MM.1S (cell line): ENCODE measurements at places on chromosomes 11 and 22.

- no peak for DNase-seq
Measured at GRCh38 chr11:1486054-1486825, at the start of gene MOB2. Gene MOB2, minus strand, starts transcription at chr11:1486779. Its CDS starts 223 bp downstream, at chr11:1486556.

GRCh38 chr11:132490978-132491377 lies 1041.3 kb downstream of the OPCML start:
- DNase-seq: no peak

DNA sequence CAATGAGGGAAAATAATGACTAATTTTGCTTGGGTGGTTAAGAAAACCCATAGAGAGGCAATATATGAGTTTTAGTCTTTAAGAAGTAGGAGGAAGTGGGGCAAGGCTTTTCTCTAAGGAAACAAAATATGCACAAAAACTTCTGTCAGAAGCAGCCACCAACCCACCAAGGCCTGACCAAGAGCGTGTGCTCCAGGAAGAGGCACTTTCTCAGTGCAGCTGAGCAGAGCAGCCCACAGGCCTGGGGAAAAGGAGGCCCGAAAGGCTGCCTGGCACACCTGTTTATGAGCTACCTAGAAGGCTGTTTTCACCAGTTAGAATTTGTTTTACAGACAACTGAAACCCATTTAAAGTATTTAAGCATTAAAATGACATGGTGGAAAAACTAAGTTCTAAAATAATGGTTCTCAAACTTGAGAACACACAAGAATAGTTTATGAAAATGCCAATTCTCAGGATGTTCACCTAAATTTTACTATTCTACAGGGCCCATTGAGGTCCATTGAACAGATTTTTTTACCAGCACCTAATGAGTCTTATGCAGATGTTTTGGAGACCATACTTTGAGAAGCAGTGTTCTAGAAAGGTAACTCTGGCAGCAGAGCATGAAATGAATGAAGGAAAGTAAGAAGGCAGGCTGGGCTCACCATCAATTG lies 160.5 kb upstream of the DDI1 start:
- peak; percentile 78 for DNase-seq

GRCh38 chr11:117744471-117745150 lies 52.4 kb downstream of the DSCAML1 start:
- no peak for DNase-seq

- DNase-seq: no peak
Measured at GRCh38 chr11:101812546-101812945, 102.3 kb upstream of the CEP126 start.

DNA sequence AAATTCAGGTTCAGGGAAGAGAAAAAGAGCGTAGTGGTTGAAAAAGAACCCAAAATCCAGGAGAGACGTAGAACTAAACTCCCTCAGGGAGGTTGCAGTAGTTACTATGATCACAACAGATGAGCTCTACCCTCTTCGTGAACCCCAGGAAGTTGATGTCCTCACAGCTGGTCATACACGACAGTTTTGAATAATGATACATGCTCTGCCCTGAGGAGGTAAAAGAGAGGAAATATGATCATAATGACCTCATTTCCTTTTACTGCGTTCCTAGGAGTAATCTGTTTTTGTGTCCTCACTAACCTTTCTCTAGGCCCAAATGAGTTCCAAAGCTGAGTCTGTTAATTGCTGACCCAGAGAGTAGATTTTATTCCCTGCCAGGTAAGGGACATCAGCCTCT lies 1.3 kb downstream of the PATE2 start:
- DNase-seq: no peak

- peak; percentile 75 for DNase-seq
Measured at GRCh38 chr11:3867209-3868091, 12.0 kb downstream of the STIM1 start.
